ENCODE measurements at places on chromosomes 2 and 18. TPM values are rescaled to one million over a fixed set of nuclear protein-coding genes. Genes with fewer than 3 reads are reported as not detected.

DNA sequence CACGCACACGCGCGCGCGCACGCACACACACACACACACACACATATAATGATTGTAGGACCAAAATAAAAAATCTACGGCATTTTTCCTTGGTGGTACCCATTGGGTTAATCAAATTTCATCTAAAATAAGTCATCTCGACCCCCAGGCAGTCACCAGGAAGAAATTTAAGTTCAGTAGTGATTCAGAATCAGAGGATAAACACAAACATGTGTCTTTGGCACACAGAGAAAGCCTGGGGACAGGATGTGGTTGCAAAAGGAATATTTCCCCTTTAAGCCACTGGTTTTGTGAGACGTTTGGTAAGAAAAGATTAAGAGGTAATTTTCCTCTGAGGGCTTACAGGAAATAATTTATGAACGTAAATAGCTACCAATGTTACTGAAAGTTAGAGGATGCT lies 171.6 kb upstream of the PIEZO2 start:
- DNase-seq: no peak

Gene SP3
- total RNA-seq: 166 TPM

- no peak for DNase-seq
These were observed 396.7 kb upstream of the MMADHC start for GRCh38 chr2:149984311-149984710.

- DNase-seq: no peak
These were observed 248.7 kb downstream of the RNF152 start for GRCh38 chr18:61643884-61644647.

- no peak for DNase-seq
These were observed 68.2 kb upstream of the NEDD4L start for GRCh38 chr18:57975805-57976204.

DNA sequence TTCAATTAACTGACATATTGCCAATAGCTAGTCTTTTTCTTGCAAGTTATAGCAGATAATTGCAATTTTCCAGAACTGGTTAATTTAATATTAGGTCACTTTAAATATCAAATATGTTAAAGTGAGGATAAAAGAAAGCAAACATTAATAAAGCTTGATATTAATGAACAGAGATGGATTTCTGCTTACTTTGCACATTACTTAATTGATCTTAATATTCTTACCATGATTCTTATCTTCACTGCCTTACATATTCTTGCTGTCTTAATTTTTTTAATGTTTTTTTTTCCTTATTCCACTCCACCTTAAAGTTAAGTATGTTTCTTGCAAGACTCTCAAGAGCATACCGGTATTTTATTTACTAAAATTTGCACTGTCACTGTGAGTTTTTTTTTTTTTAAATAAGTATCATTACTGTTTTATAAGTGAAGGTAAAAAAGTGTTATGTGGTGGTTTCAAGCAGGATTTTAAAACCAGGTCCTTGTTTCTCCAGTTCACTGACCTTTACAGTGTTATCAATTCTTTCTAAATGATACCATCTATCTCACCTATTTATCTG lies 33.9 kb downstream of the PPP3R1 start:
- no peak for DNase-seq

All from CD8-positive, alpha-beta T cell (primary cell).